ENCODE measurements at places on chromosomes 11 and 22.
A peak's percentile ranks its signal among the peaks of the same experiment; 100 is the strongest.

GRCh38 chr11:95684701-95685100 is 104.9 kb downstream of the FAM76B start:
- no peak for DNase-seq

- DNase-seq = no peak
Observed at GRCh38 chr11:33040862-33041453, 1.6 kb downstream of the TCP11L1 start.

DNA sequence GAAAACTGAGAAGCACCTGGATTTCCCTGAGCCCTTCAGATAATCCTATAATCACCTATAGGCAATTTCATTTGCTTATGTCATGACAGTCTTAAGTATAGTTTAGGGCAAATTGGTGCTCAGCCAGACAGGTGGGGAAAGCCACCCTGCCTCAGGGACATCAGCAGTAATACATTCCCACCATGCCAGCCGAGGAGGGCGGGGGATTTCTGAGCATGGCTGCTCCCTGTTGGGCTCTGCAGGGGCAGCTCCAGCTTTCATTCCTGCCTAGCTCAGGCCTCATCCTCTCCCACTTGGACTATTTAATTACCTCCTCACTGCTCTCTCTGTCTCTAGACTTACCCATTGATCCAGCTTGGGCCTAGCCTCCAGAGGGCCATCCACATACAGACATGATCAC is 9.0 kb upstream of the DRD2 start:
- no peak for DNase-seq

- peak; percentile 88 for DNase-seq
Observed at GRCh38 chr11:128552783-128553661, 34.3 kb downstream of the ETS1 start.

- no peak for DNase-seq
Observed at GRCh38 chr11:121652971-121653370, 200.2 kb upstream of the SORL1-AS1 start.

DNA sequence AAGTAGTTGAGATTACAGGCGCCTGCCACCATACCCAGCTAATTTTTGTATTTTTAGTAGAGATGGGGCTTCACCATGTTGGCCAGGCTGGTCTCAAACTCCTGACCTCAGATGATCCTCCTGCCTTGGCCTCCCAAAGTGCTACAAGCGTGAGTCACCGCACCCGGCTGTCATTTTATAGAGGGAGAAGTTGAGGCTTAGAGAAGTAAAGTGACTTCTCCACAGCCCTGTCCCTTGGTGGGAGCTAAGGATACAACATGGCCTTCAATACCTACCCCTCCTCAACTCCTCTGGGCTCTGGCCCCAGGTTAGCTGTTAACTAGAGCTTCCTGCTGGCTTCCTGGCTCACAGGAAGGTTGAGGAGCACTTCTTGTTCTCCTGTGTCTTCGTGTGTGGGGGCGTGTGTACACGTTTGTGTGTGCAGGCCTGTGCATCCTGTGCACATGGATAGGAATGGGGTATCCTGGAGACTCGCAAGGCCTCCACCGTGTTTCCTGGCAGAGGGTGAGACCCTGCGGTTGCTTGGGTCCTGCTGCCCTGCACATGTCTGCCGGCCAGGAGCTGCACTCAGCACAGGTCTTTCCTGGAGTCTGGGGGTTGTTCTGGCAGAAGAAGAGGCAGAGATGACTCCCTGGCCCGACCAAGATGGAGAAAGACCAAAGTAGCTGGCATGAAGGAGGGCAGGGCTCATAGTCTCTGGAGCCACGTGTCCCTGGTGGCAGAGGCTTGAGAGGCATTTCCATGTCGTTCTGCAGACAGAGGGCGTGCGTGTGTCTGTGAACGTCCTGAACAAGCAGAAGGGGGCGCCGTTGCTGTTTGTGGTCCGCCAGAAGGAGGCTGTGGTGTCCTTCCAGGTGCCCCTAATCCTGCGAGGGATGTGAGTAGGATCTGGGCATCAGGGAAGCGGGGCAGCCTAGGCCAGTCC is 2.4 kb downstream of the SIDT2 start:
- DNase-seq = peak; percentile 30

GRCh38 chr11:88482871-88483301 is 145.3 kb upstream of the CTSC start:
- DNase-seq = peak; percentile 50

GRCh38 chr11:61996933-61997332 is 29.5 kb upstream of the FTH1 start:
- DNase-seq = no peak

DNA sequence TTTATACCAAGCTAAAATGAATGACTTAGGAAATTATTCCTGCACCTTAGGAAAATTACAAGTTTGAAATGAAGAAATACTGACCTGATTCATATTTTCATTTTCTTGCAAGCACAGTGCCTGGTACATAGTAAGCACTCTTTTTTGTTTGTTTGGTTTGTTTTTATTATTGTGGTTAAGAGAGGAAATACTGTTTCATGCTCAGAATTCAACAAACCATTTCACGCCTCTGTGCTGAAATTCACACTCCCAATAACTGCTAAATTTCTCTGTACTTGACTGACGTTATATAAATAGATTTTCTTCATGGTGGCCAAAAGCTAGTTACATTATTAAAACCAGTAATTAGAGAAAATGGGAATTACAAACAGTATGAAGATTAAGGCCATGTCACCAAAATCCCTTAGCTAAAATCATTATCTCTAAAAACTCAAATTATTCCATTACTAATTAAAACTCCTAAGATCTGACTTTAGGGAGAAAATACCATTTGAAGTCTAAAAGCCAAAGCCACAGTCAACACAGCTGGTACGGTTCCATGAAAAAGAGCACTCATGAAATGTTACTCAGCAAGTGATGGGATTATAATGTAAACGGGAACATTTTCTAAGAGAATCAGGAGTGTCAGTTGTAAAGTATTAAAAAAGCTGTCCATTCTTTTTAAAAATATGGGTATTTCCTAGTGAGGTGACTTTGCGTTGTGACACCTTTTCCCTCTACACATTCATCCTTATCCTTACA is 77.8 kb upstream of the DDI1 start:
- DNase-seq = no peak

GRCh38 chr11:103228807-103229206 is 119.6 kb downstream of the DYNC2H1 start:
- no peak for DNase-seq

GRCh38 chr11:48001438-48002021 is 21.2 kb downstream of the PTPRJ start:
- DNase-seq = peak; percentile 94

- no peak for DNase-seq
Observed at GRCh38 chr11:99327527-99327926, 306.8 kb downstream of the CNTN5 start.

- DNase-seq = no peak
Observed at GRCh38 chr11:133753150-133753549, 92.2 kb downstream of the SPATA19 start.

DNA sequence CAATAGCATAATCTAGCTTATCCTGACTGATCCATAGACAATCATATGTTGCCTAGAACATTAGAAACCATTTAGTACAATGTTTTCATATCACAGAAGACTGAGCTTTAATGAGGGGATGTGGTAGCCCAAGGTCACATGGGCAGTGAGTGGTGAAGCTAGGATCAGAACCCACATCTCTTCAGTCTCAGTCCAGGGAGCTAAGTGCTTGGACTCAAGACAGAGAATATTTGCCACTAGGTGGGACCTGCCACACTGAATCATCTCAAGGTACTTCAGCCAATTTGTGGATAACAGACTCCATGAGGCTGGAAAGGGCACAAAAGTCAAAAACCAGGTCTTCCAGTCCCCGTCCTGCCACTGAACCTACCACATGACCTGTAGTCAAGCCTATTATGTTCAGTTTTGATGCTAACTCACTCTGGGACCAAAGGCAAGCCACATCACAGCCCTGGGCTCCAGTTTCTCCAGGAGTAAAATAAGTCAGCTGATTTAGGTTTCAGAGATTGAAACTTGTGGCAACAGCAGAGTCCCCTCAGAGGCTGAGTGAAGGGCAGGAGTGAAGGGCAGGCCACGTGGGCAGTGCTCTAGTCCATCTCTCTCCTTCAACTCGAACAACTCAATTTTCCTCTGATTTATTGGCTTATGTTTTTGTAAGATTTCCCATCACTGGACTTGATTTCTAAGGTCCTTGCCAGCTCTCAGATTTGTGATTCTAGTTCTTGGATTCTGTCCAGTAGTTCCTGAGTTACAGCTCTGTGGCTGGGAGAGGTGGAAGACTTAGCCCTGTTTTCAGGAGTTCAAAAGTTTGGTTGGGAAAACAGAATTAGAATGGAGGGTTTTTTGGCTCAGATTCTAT is 84.6 kb upstream of the PHOX2A start:
- DNase-seq = peak; percentile 36

GRCh38 chr11:134250675-134251074 is 2.5 kb downstream of the THYN1 start:
- no peak for DNase-seq

GRCh38 chr11:32171445-32171844 is 80.6 kb downstream of the RCN1 start:
- no peak for DNase-seq

DNA sequence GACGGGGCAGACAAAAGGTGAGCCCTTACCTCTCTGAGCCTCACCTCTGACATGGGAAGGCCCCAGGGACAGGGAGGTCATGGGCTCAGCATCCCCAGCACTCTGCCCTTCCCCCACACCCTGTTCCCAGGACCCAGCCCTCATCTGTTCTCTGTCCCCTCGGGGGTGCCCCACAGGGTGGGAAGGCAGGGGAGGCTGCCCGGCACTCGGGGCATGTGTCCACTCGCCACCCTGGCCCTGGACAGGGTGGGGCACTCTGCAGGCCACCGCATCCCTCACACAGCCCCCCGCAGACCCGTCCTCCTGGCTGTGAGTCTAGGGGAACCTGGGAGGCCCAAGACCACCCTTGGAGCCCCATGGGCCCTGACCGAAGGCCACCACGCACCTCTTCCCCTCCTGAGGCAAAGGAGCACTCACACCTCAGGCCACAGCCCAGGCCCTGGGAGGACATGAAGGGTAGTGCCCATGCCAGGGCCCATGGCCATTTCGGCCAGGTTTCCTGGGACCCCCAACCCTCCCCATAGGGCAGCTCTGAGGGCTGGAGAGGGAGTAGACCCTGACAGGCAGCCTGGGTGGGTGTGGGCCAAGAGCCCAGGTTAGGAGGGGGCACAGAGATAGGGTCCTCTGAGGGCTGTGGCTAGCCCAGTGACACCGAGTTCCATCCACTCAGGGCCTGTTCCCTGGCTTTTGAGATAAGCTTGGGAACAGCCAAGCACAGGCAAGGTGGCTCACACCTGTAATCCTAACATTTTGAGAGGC is 193.1 kb downstream of the IGLL1 start:
- DNase-seq = no peak

- DNase-seq = no peak
Observed at GRCh38 chr11:19445771-19446170, 205.0 kb upstream of the E2F8 start.

GRCh38 chr11:134052395-134052987 is 16.4 kb upstream of the JAM3 start:
- no peak for DNase-seq

DNA sequence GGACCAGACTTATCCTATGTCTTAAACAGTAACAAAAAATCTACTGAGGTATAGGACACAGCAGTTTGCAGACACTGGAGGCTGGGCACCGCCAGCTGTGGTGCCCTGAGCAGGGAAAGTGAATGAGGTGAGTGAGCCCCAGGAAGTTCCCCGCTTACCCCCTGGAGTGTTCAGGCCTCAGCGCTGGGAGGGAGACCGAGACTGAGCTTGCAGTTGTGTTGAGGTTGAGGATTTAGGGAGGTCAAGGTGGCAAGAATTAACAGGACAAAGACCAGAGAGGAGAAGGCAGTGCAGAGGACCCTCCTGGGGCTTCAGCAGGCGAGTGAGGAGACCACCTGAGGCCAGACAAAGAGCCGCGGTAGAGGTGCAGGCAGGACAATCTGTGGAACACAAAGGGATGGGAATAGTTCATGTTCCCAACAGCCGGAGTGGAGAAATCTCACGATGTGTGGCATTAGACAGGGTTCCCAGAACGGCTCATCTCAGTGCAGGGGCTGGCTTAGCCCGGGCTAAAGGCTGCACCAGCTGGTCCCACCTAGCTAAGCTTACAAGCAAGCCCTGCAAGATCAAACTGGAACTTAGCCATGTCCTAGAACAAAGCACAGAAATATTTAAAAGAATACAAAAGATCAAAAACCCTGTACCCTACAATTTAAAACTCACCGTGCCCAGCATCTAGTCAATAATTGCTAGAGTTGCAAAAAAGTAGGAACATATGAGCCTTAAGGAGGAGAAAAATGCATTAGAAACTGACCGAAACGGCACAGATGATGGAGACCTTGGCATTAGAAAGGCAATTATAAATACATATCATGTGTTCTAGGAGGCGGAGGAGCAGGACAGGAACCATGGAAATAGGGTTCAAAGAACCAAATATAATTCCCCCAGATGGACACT is 47.4 kb upstream of the PITPNB start:
- no peak for DNase-seq

GRCh38 chr11:72347691-72348090 is 86.6 kb downstream of the CLPB start:
- DNase-seq = no peak

DNA sequence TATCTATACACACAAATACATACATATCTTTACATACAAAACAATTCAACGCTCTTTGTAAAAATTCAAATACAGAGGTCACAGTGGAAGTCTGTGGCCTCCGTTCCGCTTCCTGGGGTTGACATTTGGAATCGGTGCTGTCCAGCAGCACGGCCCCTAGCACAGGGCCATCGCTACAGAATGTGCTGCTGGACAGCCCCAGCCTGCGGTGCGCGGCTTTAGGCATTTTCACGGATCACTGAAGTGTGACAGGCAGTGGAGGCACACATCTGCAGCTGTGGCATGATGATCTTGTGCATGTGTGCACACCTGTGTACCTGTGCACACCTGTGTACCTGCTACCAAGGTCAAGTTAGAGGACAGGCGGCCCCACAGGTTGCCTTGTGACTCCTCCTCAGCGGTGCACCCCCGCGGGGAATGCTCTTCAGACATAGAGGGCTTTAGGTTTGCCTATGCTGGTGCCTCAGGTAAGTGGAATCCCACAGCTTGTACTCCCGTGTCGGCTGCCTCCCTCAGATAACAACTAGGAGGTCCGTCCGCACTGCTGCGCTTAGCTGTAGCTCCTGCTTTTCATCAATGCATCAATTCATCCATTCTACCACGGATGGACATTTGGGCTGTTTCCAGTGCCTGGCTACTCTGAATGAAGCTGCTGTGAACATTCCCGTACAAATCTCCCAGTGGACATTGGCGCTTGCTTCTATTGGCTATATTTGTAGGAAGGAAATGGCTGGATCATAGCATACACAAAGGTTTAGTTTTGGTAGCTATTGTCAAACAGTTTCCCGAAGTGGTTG is 29.9 kb downstream of the GAL start:
- DNase-seq = peak; percentile 52

- DNase-seq = no peak
Observed at GRCh38 chr11:35126000-35126878, 12.7 kb upstream of the CD44 start.

Measured in kidney tubule cell (primary cell).